Memory B cell (primary cell): ENCODE measurements at places on chromosomes 1 and 21.
A peak's percentile ranks its signal among the peaks of the same experiment; 100 is the strongest.

GRCh38 chr21:43345746-43346409 lies 81.1 kb downstream of the SIK1 start:
- H3K27ac ChIP-seq: no peak overlapping the region
- no peaks in the 10 kb centered on the region for H3K36me3 ChIP-seq
- no peak for DNase-seq
- no peaks in the 10 kb centered on the region for H3K27me3 ChIP-seq
- H3K4me3 ChIP-seq: no peak overlapping the region
- H3K4me1 ChIP-seq: peaks cover 7% of the 10 kb centered on the region

DNA sequence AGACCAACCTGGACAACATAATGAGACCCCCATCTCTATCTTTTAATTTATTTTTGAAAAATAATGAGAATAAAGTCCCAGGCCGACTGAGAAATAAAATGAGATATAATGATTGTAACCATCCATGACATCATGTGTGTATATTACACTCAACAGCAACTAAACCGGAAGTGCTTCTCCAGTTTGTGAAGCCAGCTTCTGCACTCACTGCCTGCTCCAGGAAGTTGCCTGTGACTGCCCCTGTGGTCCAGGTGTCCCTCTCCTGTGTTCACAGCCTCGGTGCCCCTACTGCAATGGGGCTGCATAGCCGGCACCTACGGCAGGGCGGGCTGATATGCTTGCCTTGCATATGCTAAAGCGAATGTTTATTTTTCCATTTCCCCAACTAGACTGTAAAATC lies 68.3 kb downstream of the SSBP3 start:
- H3K27me3 ChIP-seq: no peaks in the 10 kb centered on the region
- H3K27ac ChIP-seq: peak overlapping the region; percentile 16
- no peak for DNase-seq
- H3K4me1 ChIP-seq: peaks cover under 1% of the 10 kb centered on the region
- H3K36me3 ChIP-seq: no peaks in the 10 kb centered on the region
- H3K4me3 ChIP-seq: no peak overlapping the region

GRCh38 chr1:157154291-157154690 lies 16.1 kb upstream of the ETV3 start:
- H3K4me1 ChIP-seq: peaks cover 4% of the 10 kb centered on the region
- no peak overlapping the region for H3K4me3 ChIP-seq
- H3K27me3 ChIP-seq: peaks cover 20% of the 10 kb centered on the region
- H3K27ac ChIP-seq: no peak overlapping the region
- no peak for DNase-seq

GRCh38 chr1:181630838-181631237 lies 147.5 kb downstream of the CACNA1E start:
- H3K4me1 ChIP-seq: peaks cover 4% of the 10 kb centered on the region
- H3K27me3 ChIP-seq: peaks cover 4% of the 10 kb centered on the region
- H3K4me3 ChIP-seq: no peak overlapping the region
- H3K36me3 ChIP-seq: no peaks in the 10 kb centered on the region
- no peak for DNase-seq

DNA sequence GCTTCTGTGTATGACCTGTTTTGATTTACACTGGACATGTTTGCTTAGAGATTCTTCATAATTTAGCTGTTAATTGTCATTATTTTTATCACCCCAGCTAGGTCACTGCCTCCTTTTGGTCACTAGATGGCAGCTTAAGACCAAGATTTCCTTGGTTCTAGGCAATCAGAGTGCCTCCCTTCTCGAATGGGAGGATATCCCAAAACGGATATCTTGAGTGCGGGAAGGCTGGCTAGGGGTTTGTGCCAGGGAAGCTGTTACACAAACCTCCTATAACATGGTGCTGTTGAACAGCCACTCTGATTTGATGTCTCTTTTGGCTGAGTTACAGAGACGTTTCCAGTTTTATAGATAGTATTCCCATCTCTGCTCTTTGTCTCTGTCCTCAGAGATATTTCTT lies 283.5 kb downstream of the S1PR1 start:
- H3K36me3 ChIP-seq: peaks cover 2% of the 10 kb centered on the region
- DNase-seq: peak; percentile 13
- no peak overlapping the region for H3K27ac ChIP-seq
- H3K27me3 ChIP-seq: no peaks in the 10 kb centered on the region
- peaks cover 5% of the 10 kb centered on the region for H3K4me1 ChIP-seq

- H3K4me3 ChIP-seq: no peak overlapping the region
- H3K4me1 ChIP-seq: no peaks in the 10 kb centered on the region
- H3K36me3 ChIP-seq: no peaks in the 10 kb centered on the region
- no peak overlapping the region for H3K27ac ChIP-seq
- no peak for DNase-seq
These were observed 553.4 kb downstream of the PLPP3 start for GRCh38 chr1:56025942-56026341.

DNA sequence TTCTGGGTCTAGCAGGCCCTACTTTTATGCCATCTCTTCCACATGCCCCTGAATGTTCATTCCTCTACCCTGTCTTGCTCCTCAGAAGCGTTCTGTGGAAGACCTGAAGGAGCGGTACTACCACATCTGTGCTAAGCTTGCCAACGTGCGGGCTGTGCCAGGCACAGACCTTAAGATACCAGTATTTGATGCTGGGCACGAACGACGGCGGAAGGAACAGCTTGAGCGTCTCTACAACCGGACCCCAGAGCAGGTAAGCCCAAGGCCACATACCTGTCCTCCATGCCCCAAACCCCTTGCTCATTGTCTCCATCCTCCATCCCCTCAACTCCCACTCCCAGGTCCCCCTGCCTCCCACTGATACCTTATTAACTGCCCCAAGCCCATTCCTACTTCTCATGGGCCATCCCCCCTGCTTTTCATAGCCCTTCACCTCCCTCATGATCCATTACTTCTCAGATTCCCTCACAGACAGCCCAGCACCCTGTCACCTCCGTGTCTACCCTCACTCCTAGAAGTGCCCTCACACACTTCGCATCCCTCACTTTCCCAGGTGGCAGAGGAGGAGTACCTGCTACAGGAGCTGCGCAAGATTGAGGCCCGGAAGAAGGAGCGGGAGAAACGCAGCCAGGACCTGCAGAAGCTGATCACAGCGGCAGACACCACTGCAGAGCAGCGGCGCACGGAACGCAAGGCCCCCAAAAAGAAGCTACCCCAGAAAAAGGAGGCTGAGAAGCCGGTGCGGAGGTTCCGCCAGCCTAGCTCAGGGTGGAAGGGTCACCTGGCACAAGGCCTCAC lies 5.4 kb downstream of the DMAP1 start:
- H3K4me3 ChIP-seq: no peak overlapping the region
- H3K36me3 ChIP-seq: peaks cover 19% of the 10 kb centered on the region
- peaks cover 33% of the 10 kb centered on the region for H3K4me1 ChIP-seq
- H3K27me3 ChIP-seq: no peaks in the 10 kb centered on the region
- peak overlapping the region; percentile 72 for H3K27ac ChIP-seq

- no peak overlapping the region for H3K27ac ChIP-seq
- H3K36me3 ChIP-seq: peaks cover 43% of the 10 kb centered on the region
- H3K4me1 ChIP-seq: no peaks in the 10 kb centered on the region
- DNase-seq: no peak
- no peaks in the 10 kb centered on the region for H3K27me3 ChIP-seq
- H3K4me3 ChIP-seq: no peak overlapping the region
These were observed 42.5 kb downstream of the TP53BP2 start for GRCh38 chr1:223803211-223803610.

GRCh38 chr1:45051005-45051772 lies 39.1 kb downstream of the UROD start:
- H3K27me3 ChIP-seq: no peaks in the 10 kb centered on the region
- peak overlapping the region; percentile 58 for H3K27ac ChIP-seq
- no peaks in the 10 kb centered on the region for H3K36me3 ChIP-seq
- peaks cover 8% of the 10 kb centered on the region for H3K4me1 ChIP-seq

- peaks cover 4% of the 10 kb centered on the region for H3K36me3 ChIP-seq
- no peak overlapping the region for H3K27ac ChIP-seq
- no peaks in the 10 kb centered on the region for H3K27me3 ChIP-seq
- H3K4me1 ChIP-seq: peaks cover 2% of the 10 kb centered on the region
These were observed 94.0 kb upstream of the KIF26B start for GRCh38 chr1:245060684-245061374.

GRCh38 chr1:27634177-27634984 lies 604 bp downstream of the FGR start:
- H3K27ac ChIP-seq: peak overlapping the region; percentile 97
- H3K4me3 ChIP-seq: peak overlapping the region; percentile 91
- no peaks in the 10 kb centered on the region for H3K36me3 ChIP-seq
- H3K4me1 ChIP-seq: peaks cover 55% of the 10 kb centered on the region
- no peaks in the 10 kb centered on the region for H3K27me3 ChIP-seq

DNA sequence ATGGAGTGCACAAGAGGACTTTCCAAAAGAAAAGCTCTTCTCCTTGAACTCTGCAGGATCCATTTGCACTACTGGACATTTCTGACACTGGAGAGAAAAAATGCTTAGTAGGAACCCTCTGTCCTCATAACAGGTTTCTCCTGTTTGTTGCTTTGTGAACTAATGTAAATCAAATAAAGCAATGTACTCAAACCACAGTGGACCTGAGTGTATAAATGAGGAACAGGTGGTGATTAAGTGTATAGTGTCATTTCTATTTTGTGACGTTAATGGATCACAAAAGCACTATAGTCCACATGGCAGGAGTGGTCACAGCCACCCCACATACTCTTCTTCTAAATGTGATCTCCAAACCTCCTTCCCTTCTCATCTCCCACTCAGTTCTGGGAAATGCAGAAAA lies 268.4 kb upstream of the DUSP10 start:
- no peaks in the 10 kb centered on the region for H3K36me3 ChIP-seq
- DNase-seq: no peak
- no peak overlapping the region for H3K27ac ChIP-seq
- no peak overlapping the region for H3K4me3 ChIP-seq
- no peaks in the 10 kb centered on the region for H3K27me3 ChIP-seq
- no peaks in the 10 kb centered on the region for H3K4me1 ChIP-seq

- no peak overlapping the region for H3K4me3 ChIP-seq
- H3K4me1 ChIP-seq: peaks cover 36% of the 10 kb centered on the region
- no peak for DNase-seq
- no peaks in the 10 kb centered on the region for H3K27me3 ChIP-seq
- no peak overlapping the region for H3K27ac ChIP-seq
These were observed 2.8 kb upstream of the CAPZB start for GRCh38 chr1:19488136-19488535.

GRCh38 chr1:231236208-231236591 lies 4.8 kb upstream of the GNPAT start:
- H3K4me3 ChIP-seq: no peak overlapping the region
- H3K4me1 ChIP-seq: peaks cover 29% of the 10 kb centered on the region
- no peak overlapping the region for H3K27ac ChIP-seq
- DNase-seq: no peak
- peaks cover 20% of the 10 kb centered on the region for H3K36me3 ChIP-seq
